ENCODE measurements at places on chromosomes 16 and 17.

DNA sequence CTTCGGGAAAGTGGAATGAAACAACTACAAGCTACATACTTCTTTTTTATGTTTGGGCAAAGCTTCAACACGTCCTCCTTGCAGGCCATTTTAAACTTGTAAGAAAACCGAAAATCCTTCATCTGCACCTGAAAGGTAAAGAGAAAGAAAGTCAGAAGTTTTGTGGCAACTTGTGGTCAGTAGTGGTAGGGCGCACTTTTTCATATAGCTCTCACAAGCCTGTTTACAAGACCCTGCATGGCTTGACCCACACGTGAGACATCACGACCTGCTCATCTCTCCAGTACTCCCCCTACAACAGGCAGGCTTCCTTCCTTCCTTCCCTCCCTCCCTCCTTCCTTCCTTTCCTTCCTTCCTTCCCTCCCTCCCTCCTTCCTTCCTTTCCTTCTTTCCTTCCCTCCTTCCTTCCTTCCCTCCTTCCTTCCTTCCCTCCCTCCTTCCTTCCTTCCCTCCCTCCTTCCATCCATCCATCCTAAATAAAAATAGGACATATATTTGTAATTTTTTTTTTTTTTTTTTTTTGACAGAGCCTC is 48.7 kb upstream of the CLEC18B start:
- no peak for DNase-seq

GRCh38 chr17:80028030-80028429 is 7.6 kb downstream of the TBC1D16 start:
- DNase-seq, result no peak

DNA sequence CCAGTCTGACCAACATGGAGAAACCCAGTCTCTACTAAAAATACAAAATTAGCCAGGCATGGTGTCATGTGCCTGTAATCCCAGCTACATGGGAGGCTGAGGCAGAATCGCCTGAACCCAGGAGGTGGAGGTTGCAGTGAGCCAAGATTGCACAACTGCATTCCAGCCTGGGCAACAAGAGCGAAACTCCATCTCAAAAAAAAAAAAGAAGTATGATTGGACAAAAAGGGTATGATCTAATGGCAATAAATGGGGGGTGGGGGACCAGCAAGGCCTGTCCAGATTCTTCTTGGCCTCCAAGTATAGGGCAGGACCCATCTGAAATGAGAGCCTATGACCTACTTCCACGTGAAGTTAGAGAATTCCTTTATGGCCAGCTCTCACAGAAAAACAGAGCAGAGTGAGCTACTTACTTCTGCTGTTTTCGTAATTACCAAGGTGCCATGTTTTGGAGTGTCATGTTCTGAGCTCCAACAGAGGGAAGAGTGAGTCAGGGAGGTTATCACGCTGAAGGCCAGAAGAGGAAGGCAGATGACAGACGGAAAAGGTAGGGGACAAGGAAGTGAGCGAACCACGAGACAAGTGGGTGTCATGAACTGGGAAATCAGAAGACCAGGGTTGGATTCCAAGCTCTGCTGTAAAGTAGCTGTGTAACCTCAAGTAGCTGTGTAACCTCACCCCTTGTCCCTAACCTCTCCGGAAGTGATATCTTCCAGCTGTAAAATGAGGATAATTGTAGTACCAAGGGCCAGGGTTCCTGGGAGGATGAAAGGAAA is 3.6 kb upstream of the ZMYND15 start:
- no peak for DNase-seq

- no peak for DNase-seq
These were observed 87.8 kb downstream of the PLXDC1 start for GRCh38 chr17:39063681-39064069.

GRCh38 chr17:82913304-82914043 is 73.7 kb upstream of the ZNF750 start:
- DNase-seq, result no peak

DNA sequence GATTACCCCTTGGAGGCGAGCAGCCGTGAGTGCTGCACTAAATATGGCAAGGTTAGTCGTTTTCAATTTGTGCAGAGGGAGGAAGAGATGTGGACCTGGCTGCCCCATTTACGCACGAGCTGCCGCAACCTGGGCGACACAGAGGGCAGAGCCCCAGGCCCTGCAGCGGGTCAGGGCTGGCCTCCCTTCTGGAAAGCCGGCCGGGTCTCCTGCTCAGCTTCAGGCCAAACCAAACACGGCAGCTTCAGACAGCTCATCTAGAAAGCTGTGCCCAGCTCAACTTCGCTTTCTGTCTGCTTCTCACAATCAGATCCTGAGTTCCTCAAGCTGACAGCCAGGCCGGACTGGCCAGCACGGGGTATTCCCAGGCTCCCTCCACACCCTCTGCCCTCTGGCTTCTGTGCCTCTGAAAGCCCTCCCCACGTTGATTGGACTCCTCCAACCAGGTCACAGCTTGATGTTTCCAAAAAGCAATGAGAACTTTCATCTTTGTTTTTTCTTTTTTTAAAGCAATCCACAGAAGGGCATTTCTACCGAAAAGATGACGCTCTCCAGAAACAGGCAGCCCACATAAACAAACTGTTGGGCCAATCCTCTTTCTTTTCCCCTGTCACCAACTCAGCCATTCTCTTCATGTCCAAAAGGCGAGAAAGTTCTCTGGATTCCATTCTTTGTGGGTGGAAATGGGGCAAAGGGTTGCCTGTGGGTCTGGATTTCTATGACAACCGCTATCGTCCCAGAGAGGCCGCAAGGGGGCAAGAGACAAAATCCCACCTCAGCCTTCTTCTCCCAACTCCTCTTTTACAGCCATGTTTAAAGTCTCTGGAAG is 189.0 kb downstream of the ZFHX3 start:
- DNase-seq, result no peak

DNA sequence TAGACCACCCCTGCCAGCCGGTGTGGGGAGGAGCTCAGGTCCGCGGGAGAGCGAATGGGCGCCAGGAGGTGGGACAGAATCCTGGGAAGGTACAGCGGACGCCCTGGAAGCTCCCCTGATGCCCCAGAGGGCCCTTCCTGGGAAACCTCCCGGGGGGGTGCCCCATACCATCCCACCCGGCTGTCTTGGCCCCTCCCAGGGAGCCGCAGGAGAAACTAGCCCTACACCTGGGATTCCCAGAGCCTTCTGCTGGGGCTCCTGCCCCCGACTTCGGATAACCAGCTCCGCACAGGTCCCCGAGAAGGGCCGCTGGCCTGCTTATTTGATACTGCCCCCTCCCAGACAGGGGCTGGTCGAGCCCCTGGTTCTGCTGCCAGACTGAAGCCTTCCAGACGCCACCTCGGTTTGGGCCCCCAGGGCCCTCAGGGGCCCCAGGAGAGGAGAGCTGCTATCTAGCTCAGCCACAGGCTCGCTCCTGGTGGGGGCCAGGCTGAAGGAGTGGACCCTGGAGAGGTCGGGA is 3.0 kb upstream of the CBX4 start:
- DNase-seq, result no peak

Measured in stimulated activated CD4-positive, alpha-beta T cell treated with anti-CD3 and anti-CD28 coated beads, TNF-alpha, amount 100 ng/mL, for 24 hours (primary cell).